ENCODE measurements at places on chromosomes 2 and 18. TPM values are rescaled to one million over a fixed set of nuclear protein-coding genes. Genes with fewer than 3 reads are reported as not detected.
A peak's percentile ranks its signal among the peaks of the same experiment; 100 is the strongest.

DNA sequence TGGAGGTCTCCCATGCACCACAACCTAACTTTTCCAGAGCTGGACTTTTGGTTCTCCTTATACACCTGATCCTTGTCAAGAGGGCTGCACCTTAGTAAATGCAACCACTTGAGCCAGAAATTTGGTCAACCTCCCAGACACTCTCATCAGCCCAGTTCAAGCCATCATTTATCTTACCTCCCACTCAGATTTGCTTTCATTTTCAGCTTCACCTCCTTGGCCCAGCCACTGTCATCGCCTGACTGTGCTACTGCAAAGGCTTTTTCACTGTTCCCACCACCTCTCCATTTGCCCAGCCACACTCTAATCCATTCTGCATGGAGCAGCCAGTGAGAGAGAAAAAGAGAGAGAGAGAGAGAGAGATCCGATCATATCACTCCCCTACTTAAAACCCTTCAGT lies 112.4 kb upstream of the DDX18 start:
- ATAC-seq = no peak

The TDRD15 gene
- not detected for total RNA-seq

The ACTG2 gene
- total RNA-seq = 40.8 TPM

The MAL gene
- 382 TPM for total RNA-seq

The FLACC1 gene
- total RNA-seq = 0.56 TPM

DNA sequence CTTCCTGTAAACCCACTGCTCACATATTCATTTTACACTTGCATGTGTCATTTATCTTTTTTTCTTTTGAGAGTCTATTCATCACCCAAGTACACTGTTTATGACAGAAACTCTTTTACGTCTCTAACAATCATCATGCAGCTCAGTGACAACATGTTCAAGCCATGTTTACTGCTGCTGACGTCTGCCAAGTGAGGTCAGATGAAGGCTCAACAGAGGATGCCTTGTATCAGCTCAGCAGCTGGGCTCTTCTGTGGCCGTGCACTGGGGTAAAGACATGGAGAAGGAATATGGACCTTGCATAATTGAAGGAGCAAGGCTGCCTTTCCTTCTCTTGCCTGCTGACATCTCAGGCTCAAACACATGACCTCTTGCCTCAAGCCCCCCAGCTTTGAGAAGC lies 99.6 kb downstream of the ADD2 start:
- no peak for ATAC-seq

The GCG gene
- not detected for total RNA-seq

The SLC19A3 gene
- 1.5 TPM for total RNA-seq

The REG3G gene
- not detected for total RNA-seq

The EGR4 gene
- not detected for total RNA-seq

DNA sequence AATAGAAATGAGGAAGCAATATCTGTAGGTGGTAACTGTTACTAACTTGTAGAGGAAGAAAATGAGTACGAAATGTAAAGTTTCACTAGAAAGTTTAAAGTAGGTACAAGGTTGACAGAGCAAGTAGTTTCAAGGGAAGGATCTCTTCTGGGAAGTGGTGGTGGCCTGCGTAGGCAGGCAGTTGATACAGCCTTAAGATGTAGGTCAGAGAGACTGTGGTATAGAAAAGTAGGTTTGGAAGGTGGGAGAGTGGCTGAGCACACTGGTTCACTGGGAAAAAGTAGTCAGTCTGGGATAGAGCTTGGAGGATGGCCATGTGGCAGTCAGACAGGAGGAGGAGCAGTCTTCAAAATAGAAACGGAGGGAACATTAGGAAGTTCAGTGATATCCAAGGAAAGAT lies 23.5 kb downstream of the KDM3A start:
- no peak for ATAC-seq

DNA sequence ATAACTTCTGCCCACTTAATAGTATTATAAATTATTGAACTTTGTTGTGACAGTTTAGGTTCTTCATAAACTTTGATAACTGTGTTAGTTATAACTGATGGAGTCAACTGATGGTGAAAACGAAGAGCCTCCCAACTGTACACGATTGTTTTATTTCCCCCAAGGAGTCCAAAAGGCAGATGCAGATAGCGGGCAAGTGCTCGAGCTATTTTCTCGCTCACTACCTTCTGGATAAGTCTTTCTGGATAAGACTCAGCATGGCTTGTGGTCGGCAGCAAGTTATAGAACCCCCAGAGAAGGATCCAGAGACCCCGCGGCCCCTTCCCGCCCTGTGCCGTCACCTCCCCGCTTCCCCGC lies 517 bp downstream of the GCFC2 start:
- ATAC-seq = no peak

GRCh38 chr18:35236571-35237363 lies 4.1 kb upstream of the ZNF397 start:
- ATAC-seq = no peak

The SERPINB11 gene
- 7.1 TPM for total RNA-seq

GRCh38 chr2:46173636-46174250 lies 123.5 kb upstream of the EPAS1 start:
- no peak for ATAC-seq

The MGAT4A gene
- 5.6 TPM for total RNA-seq

DNA sequence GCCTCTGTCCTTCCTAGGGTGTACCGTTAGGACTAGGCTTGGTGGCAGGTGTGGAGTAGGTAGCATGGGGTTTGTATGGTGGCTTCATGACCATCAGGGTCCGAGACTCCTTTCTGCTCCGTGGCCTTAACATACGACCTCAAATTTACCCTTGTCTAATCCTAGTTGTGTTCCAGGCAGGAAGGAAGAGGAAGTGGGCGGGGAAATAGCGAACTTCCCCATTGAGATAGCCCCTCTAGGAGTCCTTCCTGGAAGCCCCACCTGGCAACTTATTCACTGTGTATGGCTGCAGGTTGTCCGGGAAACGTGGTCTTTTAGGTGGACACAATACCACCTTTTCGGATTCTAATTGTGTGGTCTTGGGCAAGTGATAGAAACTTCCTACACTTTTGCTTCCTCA lies 9.3 kb downstream of the CD8A start:
- no peak for ATAC-seq

The LINC00305 gene
- total RNA-seq = not detected

DNA sequence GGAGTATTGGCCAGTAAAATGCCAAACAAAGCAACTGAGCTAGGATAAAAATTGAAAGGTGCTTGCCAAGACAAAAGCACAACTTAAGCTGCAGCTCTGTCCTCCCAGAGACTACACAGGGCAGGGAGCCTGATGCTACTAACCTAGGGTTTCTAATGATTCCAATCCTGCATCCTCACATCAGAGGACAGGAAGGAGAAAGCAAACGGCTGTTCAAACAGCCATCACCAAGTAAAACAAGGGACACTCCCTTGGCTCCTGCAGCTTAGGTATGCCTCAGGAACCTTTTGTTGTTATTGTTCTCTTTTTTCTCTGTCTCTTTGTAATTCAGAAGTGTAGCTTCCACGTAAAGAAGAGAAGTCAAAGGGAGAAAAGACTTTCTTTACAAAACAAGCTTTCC lies 99.5 kb downstream of the TCF4 start:
- no peak for ATAC-seq

- no peak for ATAC-seq
Measured at GRCh38 chr2:234747032-234747431, 204.8 kb upstream of the SH3BP4 start.

- peak; percentile 64 for ATAC-seq
Measured at GRCh38 chr2:213065583-213066442, 85.6 kb downstream of the IKZF2 start.

The WDFY1 gene
- total RNA-seq = 24.9 TPM

- ATAC-seq = no peak
Measured at GRCh38 chr2:42404676-42405075, 43.7 kb upstream of the COX7A2L start.

GRCh38 chr2:187442378-187442777 lies 5.7 kb downstream of the CALCRL start:
- ATAC-seq = no peak

DNA sequence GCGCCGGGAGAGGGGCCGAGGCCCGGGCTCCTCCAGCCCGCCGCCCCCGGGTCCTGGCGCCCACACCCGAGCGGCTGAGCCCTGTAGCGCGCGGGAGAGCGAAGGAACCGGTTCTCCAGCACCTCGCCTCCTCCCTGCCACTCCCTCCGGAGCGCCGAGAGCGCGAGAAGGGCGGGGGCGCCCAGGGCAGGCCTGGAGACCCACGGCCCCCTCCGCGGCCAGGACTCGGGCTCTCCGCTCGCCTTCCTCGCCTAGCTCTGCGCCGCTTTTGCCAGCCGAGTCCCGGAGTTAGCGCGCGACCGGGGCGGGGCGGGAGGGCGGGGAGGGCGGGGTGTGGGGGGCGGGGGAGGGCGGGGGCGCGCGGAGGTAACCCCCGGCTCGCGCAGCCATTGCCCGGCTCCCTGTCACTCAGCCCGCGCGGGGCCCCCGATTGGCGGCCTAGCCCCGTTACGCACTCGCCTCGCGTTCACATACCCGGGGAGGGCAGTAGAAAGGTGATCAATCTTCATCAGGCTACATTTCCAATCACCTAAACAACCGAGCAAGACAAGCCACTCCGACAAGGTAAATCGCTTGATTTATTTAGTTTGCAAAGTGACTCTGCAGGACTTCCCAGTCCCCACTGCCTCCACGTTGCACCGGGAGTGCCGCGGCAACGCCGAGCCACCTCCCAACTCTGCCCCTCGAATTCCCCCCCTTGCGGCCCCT lies at the start of gene OTX1:
TSS of gene OTX1 (plus strand) at position 497 of the 708 bp plus-strand sequence. CDS start 2,161 bp downstream, outside the sequence.
- ATAC-seq = peak; percentile 89

The UNC80 gene
- total RNA-seq = 0.04 TPM

GRCh38 chr2:120622159-120622869 lies 113.4 kb upstream of the GLI2 start:
- no peak for ATAC-seq

The TNFAIP6 gene
- 0.20 TPM for total RNA-seq

GRCh38 chr2:134039912-134040581 lies 213.8 kb upstream of the MGAT5 start:
- ATAC-seq = no peak

DNA sequence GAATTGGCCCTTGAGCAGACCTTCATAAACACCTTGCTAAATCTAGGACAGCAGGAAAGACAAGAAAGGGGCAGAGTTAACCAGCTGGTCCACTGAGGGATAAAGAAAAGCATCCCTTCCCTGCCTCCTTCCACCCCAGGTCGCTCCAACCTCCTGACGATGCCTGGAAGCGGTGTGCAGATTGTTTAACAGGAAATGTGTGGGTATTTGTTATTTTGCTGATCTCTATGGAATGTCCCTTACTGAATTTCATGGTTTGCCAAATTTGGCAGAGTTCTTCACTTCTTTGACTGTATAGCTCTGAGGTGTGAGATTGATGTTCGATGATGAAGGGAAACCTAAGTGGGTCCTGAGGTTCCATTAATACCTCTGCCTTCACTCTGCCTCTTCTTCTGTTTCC lies 72.9 kb downstream of the MAP3K20 start:
- no peak for ATAC-seq

- ATAC-seq = no peak
Measured at GRCh38 chr2:42742740-42743658, 20.9 kb downstream of the OXER1 start.

The INO80C gene
- 63.3 TPM for total RNA-seq

The FOSL2 gene
- total RNA-seq = 166 TPM

DNA sequence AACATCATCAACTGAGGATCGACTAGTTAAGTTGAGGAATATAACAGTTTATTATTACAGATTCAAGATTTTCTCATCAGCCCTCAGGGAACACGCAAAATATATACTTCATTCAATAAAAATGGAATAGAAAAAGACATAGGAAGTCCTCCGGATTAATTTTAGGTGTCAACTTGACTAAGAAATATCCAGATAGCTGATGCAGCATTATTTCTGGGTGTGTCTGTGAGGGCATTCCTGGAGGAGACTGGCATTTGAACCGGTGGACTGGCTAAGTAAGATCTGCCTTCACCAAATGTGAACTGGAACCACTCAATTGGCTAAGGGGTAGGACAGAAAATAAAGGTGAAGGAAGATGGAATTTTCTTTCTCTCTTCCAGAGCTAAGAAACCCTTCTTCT lies 845.3 kb downstream of the SOCS6 start:
- ATAC-seq = no peak

The SIX3 gene
- not detected for total RNA-seq

DNA sequence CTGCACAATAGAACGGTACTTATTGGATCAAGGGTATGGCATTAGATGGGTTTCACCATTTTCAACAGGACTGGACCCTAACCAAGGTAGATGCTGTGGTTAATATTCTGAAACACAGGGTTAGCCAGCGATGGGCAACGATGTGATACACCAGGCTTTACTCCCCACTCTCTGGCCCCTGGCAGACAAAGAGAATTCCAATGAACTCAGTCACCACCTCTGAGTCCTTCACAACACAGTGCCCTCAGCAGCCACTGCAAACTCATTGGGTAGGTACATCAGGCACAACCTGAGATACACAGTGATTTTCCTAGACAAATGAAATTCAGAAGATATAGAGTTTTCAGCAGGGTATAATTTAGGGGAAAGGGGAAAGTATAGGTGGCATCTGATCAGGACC lies 634.5 kb downstream of the ZEB2 start:
- ATAC-seq = no peak

- ATAC-seq = no peak
Measured at GRCh38 chr2:140363131-140363530, 1582.9 kb upstream of the NXPH2 start.

DNA sequence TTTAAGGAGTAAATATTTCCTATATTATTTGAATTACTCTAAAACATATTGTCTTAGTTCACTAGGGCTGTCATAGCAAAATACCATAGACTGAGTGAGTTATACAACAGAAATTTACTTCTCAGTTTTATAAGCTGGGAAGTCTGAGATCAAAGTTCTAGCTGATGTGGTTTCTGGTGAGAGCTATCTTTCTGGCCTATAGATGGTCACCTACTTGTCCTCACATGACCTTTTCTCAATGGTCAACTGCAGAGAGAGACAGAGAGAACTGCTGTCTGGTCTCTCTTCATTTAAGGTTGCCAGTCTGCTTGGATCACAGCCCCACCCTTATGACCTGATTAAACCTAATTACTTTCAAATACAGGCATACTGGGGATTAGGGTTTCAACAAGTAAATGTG lies 490.9 kb downstream of the FBXO15 start:
- ATAC-seq = no peak

DNA sequence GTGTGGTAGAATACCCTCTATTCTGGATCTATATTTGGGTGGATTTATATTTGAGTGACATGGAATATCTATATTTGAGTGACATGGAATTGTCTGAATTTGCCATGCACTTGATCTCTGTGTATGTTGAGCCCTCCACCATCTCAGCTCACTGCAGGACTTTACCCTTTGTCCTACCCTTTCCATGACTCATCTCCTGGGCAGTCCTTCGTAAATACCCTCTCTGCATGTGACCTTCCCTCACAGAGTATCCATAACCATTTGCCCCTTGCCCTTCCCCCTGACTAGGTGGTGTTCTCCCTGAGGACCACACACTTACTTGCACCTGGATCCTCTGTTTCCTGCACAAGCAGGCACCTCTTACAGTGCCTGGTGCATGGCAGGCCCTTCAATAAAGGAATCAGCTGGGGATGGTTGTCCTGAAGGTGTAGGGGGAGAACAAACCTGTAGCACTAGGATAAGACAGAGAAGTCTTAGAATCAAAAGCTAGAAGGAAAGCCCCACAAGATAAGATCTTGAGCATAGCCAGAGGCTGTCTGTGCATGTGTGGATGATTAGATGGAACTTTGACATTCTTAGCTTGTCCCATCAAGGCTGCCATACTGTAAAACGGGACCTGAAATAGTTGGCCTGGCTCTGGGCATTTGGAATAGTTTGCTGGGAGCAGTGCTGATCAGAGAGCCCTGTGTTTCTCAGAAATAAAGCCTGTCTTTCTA lies 230.4 kb downstream of the FHOD3 start:
- ATAC-seq = no peak

The ANKRD29 gene
- 11.2 TPM for total RNA-seq

Data from esophagus mucosa (tissue), 1 donor.